ENCODE measurements at places on chromosomes 5 and 9. TPM values are rescaled to one million over a fixed set of nuclear protein-coding genes. Genes with fewer than 3 reads are reported as not detected.

TAF11L5 gene
- polyA plus RNA-seq: not detected

CAVIN4 gene
- 0.13 TPM for polyA plus RNA-seq

STPG3 gene
- polyA plus RNA-seq: not detected

ADGRD2 gene
- polyA plus RNA-seq: not detected

KLF9 gene
- polyA plus RNA-seq: 35.9 TPM

ITGA2 gene
- 3.7 TPM for polyA plus RNA-seq

ELOVL7 gene
- polyA plus RNA-seq: 0.31 TPM

PRLR gene
- polyA plus RNA-seq: 0.63 TPM

UIMC1 gene
- polyA plus RNA-seq: 27.3 TPM

CYLC2 gene
- polyA plus RNA-seq: not detected

LRRC14B gene
- polyA plus RNA-seq: not detected

PCDH1 gene
- 10.6 TPM for polyA plus RNA-seq

LIFR gene
- 6.2 TPM for polyA plus RNA-seq

ENTPD2 gene
- polyA plus RNA-seq: 2.0 TPM

NLN gene
- 2.0 TPM for polyA plus RNA-seq

FAT2 gene
- polyA plus RNA-seq: 16.8 TPM

PCDHB3 gene
- polyA plus RNA-seq: 0.46 TPM

C5orf58 gene
- not detected for polyA plus RNA-seq

CMBL gene
- 33.9 TPM for polyA plus RNA-seq

Measured in stomach (tissue), 19 donors.